AG10803 (cell line): ENCODE measurements at places on chromosomes 3 and 15.

DNA sequence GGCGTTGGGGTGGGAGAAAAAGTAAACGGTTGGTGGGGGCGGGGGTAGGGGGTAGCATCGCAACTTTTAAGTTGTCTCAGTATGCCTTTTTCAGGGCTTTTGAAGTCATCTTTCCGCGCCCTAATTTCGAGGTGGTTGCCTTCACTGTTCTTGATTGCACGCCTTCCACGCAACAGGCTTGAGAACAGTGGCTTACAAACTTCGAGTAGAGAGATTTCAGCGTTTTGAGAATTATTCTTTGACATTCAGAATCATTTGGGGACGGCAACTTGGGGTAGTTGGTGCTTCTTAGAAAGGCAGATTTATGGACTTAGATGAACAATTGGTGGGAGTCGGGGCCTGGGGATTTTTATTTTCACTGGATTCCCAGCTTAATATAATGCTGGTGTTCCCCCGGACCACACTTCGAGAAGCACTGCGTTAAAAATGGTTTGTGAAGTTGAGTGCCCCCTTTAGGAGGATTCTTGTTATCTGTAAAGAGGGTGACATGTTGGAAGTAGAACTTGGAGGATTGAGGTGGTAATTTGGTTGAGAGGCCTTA, 880 bp downstream of the PPP4R2 start:
- peak; percentile 69 for DNase-seq

DNA sequence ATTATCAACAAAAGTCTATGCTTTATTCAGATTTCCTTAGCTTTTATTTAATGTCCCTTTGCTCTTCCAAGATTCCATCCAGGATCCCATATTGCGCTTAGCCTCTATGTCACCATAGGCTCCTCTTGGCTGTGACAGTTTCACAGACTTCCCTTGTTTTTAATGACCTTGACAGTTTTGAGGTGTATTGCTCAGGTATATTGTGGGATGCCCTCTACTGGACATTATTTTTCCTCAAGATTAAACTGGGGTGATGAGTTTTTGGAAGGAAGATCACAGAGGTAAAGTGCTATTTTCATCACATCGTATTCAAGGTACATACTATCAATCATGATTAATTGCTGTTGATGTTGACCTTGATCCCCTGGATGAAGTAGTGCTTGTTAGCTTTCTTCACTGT, 99.1 kb upstream of the SMAD3 start:
- no peak for DNase-seq

- no peak for DNase-seq
Measured at GRCh38 chr15:74141591-74141990, 11.2 kb downstream of the ISLR2 start.

DNA sequence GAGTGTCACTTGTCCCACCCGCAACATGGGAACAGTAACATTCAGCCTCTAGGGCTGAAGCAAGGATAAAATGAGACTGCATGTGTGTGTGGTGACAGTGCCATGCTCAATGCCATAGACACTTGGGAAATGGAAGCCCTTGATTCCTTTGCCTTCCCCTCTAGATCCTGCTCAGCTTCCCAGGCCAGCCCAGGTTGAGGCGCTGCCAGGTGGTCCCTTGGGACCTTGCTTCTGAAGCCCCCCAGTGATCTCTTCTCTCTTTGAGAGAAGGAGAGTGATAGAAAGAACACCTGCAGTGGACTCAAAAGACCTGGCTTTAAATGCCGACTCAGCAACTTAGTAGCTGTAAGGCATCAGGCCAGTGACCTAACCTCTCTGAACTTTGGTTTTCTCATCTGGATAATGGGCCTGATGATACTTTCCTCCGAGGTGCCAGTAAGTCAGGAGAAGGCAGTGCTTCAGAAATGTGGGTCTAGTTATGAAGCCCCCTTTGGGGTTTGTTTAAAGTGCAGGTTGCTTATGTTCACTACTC, 144.5 kb downstream of the RPLP1 start:
- no peak for DNase-seq

DNA sequence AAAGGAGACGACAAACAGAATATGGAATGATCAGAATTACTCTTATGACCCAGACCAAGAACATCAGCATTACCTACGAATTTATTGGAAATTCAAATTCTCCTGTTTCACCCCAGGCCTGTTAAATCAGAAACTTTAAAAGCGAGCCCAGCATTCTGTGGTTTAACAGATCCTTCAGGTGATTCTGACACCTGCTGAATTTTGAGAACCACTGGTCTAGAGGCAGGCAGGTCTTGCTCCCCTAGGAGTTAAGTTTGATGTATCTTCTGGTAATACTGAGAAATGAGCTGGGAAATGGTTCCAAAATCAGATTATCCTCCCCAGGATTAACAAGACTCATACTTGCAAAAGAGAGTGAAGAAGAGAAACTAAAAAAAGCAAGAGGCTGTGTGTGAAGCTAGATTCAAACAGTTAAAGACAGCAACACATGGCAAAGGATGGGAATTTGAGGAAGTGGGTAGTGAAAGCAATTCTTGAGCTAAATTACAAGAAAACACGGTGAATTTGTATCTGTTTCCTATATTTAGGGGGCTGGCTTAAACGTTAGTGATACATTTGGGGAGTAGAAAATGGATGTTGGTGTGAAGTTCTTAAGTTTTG, 66.0 kb downstream of the FLNB start:
- DNase-seq, result no peak

DNA sequence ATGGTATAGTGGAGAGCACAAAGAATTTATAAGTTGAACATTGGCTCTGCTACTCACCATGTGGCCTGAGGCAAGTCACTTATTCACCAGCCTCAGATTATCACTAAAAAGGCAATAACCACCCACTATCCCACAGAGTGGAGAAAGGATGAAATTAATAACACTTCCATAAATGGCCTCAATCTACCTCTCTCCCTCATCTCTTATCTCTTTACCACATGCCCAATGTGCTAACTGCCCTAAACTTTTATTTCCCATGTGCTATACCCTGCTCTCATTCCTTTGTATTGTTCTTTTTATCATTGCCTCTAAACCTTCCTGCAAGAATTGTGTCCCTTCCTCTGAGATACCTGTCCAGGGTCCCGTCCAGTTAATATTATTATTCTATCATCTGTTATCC, 26.0 kb downstream of the SLC12A6 start:
- no peak for DNase-seq

DNA sequence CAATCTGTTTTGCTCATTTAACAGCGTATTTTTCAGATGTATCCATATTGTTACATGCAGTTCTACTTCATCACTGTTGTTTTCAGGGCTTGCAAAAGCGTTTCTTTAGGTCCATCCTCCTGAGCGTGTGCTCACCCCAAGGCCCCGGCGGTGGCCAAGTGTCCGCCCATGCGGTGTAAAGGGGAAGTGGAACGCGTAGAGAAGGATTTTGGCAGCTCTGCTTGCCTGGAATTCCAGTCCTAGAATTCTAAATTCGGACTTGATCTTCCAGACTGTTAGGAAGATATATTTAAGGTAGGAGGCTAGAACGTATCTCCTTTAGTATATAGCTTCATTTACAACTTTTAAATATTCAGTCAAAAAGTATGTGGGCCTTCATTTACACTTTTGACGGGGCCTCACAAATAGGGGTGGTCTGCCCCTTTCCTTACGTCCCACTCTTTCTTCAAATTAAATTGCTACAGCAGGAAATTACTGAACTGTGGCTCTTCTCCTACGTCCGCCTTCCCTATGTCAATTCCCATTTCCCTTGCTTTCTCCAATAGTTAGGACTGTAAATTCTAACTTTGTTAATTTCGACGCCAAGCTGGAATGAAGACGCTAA, 609 bp upstream of the TBC1D23 start:
- peak; percentile 33 for DNase-seq

GRCh38 chr3:152040319-152040718, 166.9 kb downstream of the SUCNR1 start:
- DNase-seq, result no peak

- DNase-seq, result peak; percentile 85
Measured at GRCh38 chr15:44029940-44030568, 165.0 kb downstream of the FRMD5 start.

DNA sequence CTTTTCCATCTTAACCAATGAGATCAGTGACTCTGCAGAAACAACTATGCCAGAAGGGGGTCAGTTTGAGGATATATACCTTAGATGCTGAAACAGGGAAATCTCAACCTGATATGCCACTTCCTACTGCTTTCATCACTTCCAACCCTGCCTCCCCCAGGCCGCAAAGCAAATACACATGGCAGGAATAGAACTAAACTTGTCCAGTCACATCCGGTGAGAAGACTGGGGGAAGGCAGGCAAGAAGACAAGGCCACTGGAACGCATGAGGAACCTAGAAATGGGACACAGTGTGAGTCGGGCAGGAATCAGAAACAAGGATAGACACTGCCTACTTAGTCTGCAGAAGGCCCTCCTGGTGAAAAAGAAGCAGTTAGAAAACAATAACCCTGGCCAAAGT, 90.6 kb downstream of the MYO5A start:
- DNase-seq, result no peak

- no peak for DNase-seq
Measured at GRCh38 chr3:136584728-136585127, 167.4 kb downstream of the STAG1 start.

DNA sequence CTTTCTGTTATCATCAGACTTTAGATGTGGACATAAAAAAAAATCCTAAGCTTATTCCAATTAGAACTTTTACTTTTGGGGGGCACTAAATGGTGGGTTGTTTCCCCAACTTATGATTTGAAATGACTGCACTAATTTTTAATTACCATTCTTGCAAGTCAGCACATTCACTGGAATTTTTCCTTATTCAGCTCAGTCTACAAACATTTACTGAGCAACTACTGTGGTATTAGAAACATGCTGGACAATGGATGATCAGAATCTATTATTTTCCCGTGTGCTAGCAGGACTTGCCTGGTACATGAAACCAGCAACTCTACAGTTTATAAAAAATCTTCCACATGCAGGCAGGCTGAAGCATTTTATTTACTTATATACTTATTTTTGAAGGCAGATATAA, 273.6 kb downstream of the FOXP1 start:
- peak; percentile 61 for DNase-seq

- DNase-seq, result peak; percentile 88
Measured at GRCh38 chr3:49351521-49352011, 6.6 kb downstream of the GPX1 start.

DNA sequence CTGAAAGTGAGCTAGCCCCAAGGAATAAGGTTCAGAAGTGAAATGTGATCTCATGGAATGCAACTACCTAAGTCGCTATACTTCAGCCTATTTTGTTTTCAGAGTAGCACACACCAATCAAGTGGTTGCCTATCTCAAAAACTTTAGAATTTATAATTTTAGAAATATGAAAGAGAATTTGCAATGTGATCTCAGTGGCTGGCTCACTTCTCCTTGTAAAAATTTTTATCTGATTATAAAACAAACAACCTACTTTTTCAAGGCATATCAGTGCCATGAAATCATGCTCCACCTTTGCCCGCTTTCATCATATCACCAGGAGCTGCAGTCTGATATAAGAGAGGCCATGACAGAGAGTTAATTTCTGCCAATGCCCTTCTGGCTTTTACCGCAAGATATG, 47.3 kb downstream of the CLDN11 start:
- no peak for DNase-seq

- no peak for DNase-seq
Measured at GRCh38 chr3:69174871-69175737, 52.7 kb upstream of the LMOD3 start.

- no peak for DNase-seq
Measured at GRCh38 chr3:158267015-158267414, 157.1 kb downstream of the RSRC1 start.

DNA sequence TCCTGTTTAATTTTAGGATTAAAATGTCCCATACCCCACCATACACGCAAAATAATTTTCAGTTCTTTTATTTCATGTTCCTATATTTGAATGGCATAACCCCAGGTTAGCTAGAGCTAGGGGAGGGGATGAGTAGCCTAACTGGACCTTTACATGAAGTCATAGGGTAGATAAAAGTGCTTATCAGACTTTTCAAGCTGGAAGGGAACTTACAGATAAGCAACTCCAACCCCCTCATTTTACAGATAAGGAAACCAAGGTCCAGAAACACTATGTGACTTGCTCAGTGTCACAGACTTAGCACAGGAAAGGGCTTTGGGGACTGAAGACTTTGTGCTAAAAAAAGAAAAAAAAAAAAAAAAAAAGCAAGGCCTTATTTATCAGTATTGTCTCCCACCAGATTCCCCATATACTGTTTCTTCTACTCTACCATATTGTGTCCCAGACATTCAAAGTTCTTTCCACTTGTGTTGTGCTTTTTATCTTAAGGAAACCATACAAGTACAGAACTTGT, 10.6 kb upstream of the TNIK start:
- no peak for DNase-seq

DNA sequence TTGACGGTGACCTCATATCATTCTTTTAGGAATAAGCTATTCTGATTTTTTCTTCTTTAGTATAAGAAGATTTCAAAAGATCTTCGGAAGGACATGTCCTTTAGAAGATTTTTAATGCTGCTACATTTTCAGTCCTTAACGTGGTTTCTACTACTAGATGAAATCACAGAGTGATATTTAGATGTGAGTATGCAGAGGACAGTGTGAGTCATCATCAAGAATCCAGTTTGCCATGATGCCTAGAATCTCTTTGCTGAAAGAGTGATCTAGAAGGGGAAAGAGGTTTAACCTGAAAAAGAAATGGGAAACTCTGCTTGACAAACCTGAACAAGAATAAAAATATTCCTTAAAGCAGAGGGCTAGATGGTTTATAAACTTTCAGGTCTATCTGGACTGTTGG, 43.2 kb downstream of the SLC7A14 start:
- DNase-seq, result peak; percentile 16

DNA sequence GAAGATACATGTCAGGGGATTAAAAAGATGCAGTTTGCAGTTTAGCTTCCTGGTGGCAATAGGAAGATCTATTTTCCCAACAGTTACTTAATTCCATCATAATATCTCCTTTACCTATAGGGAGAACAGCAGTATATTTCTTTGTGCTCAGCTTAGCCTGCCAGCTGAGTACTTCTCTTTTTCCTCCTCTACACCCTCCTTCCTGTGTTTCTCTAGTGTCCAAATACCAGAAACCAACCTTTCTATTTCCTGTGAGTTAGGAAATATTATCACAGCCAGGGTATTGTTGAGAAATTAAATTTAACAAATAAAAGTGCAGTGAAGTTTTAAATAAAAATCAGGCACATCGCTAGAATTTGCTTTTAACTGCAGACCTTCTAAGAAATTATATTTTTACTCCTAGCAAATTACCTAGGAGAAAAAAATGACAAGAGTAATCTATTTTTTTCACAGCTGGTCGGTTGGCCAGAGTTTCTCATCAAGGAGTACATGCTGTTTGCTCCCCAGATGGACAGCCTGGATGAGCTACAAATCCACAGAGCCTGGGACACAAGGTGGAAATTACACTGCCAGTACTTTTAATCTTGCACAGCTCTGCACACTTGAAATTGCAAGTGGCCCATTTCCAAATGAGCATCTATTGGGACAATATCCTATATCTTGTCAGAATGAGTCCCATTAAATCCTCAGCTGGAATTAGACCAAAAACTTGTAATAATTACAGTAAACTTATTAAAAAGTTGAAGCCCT, 185.2 kb upstream of the CFAP20DC start:
- no peak for DNase-seq

DNA sequence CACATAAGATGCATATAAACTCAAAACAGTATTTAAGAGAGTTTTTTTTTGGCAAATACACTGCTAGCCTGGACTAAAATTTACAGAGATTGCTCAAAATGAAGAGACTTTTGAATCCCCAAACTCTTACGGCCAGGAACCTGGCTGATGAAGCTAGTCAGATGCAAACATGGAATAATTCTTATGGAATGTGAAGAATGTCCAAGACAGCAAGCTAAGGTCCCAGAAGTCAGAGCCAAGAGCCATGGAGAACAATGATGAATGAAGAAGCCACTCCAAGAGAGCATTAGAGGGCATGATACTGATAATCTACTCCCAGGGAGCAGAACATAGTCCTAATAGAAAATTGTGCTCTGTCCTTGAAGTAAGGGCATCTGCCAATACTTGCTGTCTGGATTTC, 705.5 kb downstream of the DIPK2A start:
- DNase-seq, result peak; percentile 32
